ENCODE measurements at places on chromosomes 4 and X.

DNA sequence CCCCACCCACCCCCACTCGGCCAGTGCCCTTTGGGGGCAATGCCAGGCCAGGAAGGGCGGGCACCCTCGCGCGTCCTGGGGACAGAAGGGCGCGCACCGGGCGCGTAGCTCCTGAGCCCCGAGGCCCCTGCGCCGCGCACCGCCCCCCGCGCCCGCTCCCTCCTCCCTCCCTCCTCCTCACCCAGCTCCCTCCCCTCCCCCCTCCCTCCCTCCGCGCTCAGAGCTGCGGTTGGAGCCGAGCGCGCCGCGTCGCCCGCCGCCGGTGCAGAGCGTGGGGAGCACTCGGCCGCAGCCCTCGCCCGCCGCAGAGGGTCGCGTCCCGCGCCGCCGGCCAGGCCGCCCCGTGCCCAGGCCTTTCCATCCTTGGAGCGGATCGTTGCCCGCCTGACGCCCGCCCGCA lies at the start of gene ATP2B3:
Gene ATP2B3 (plus strand): TSS at position 220 of the 400 bp plus-strand sequence. CDS start 18,606 bp downstream, outside the sequence.
- DNase-seq, result no peak

DNA sequence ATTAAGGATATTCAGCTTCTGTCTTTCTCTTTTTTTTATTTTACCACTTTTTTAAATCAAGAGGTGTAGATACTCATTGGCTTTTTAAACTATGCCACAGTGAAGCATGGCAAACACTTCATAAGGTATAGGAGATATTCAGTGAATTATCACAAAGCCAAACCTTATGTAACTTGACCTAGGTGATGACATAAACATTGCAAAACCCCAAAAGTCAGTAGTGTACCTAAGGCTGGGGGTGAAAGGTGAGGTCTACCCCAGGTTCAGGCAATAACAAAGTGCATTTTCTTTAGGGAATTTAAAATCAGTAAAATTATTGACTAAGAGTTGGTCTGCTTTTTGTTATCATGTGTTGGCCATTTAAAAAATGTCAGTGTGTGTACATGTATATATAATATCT lies 39.1 kb downstream of the CDKL5 start:
- no peak for DNase-seq

- DNase-seq, result no peak
Observed at GRCh38 chr4:87476934-87477333, 52.2 kb downstream of the SPARCL1 start.

DNA sequence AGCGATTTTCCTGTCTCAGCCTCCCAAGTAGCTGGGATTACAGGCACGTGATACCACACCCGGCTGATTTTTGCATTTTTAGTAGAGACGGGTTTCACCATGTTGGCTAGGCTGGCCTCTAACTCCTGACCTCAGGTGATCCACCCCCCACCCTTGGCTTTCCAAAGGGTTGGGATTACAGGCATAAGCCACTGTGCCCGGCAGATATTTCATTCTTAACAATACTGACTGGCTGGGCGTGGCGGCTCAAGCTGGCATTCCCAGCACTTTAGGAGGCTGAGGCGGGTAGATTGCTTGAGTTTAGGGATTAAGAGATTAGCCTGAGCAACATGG lies 1.3 kb downstream of the PQBP1 start:
- DNase-seq, result no peak

GRCh38 chrX:113384628-113385027 lies 544.0 kb upstream of the AMOT start:
- no peak for DNase-seq

Data from suppressor macrophage treated with lipopolysaccharide for 1 hour (primary cell).